ENCODE measurements at places on chromosomes 6 and 20. TPM values are rescaled to one million over a fixed set of nuclear protein-coding genes. Genes with fewer than 3 reads are reported as not detected.

DNA sequence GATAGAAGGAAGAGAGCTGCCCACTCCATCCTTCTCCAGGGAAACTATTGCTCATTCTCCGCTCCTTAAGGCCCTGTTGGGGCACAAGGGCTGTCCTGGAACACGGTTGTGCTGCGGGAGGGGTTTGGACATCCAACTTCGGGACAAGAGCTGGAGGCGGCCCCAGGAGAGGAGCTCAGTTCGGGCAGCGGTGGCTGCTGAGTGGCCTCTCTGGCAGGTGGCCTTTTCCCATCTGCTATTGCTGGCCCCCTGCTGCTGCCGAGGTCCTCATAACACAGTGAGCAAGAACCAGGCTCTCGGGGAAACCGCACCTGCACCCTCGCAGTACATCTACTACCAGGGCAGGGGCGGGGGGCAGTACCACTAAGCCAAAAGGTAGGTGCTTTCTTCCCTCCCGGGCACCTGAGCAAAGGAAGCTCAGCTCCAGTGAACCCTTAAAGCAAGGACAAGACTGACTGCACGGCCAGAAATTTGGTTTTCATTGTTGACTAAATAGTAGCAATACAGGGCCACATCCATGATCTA, 63.7 kb downstream of the PSMG4 start:
- H3K36me3 ChIP-seq: peaks cover 17% of the 10 kb centered on the region
- H3K4me3 ChIP-seq: no peak overlapping the region
- DNase-seq: no peak
- no peaks in the 10 kb centered on the region for H3K27me3 ChIP-seq

HMGCLL1 gene
- total RNA-seq: 1.9 TPM

- H3K36me3 ChIP-seq: no peaks in the 10 kb centered on the region
- H3K27me3 ChIP-seq: no peaks in the 10 kb centered on the region
- peaks cover 5% of the 10 kb centered on the region for H3K4me1 ChIP-seq
- peak overlapping the region; percentile 58 for H3K27ac ChIP-seq
- DNase-seq: no peak
Observed at GRCh38 chr20:18436847-18437246, 30.0 kb downstream of the DZANK1 start.

DNA sequence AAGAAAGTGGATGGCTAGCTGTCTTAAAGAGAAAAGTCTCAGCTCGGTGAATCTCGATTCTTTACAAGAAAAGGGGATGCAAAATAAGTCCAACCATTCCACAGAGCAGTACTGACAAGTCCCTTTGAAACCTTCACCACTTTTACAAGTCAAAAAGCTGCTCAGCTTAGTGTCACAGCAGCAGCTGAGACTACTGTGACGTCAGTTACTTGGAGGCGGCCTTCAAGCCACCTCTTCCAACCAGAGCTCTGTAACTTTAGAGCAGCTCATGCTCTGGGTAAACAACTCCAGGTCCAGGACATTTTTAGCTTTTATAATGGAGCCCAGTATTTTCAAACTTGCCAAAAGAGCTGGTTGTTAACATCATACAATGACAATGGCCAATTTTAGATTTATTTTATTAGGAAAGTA, at the start of gene KIAA0408:
TSS of gene KIAA0408 (minus strand) at position 159 of the 411 bp plus-strand sequence. CDS start 5,408 bp downstream, outside the sequence.
- DNase-seq: no peak
- peak within 1 kb of the TSS; percentile 67 for H3K27ac ChIP-seq
- peaks cover 26% of the 10 kb centered on the region for H3K4me1 ChIP-seq
- H3K27me3 ChIP-seq: no peaks in the 10 kb centered on the region
- no peaks in the 10 kb centered on the region for H3K36me3 ChIP-seq

DNA sequence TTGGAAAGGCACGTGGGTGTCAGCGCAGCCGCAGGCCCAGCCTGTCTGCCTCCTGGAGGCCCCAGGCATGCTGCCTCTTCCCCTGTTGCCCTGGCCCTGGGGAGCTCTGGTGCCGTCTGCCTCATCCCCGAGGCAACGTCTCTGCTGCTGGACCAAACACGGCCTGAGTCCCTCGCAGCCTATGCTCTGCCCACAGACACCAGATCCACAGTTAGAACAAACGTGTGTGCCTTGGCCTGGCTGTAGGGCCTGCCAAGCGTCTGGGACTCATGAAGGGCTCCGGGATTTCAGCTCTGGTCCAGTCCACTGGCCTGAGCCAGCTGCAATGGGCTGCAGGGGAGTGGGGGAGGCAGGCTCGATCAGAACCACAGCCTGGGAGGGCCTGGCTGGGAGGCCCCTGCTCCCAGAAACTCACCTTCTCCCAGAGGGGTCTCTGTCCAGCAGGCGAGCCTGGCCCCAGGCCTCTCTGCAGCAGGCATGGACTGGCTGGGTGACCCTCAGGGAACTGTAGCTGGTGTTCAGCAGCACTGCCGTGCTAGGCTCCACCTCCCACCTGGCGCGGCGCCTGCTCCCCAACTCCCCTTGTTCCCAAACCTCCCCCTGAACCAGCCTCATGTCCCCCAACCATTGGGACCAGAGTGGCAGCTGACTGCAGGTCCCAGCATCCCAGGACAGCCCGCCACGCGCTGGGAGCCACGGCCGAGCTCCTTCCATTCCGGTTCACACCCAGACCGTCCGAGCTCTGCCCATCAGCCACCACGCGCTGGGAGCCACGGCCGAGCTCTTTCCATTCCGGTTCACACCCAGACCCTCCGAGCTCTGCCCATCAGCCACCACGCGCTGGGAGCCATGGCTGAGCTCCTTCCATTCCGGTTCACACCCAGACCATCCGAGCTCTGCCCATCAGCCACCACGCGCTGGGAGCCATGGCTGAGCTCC, 197.0 kb downstream of the DLL1 start:
- DNase-seq: peak; percentile 72
- H3K27ac ChIP-seq: no peak overlapping the region
- H3K36me3 ChIP-seq: no peaks in the 10 kb centered on the region
- H3K27me3 ChIP-seq: peaks cover 21% of the 10 kb centered on the region
- peaks cover 23% of the 10 kb centered on the region for H3K4me1 ChIP-seq

All from type B pancreatic cell (in vitro differentiated cells).